ENCODE measurements at places on chromosomes 4 and X.

GRCh38 chr4:54372951-54373350 is 143.9 kb downstream of the PDGFRA start:
- no peak for DNase-seq

- no peak for DNase-seq
These were observed 186.5 kb downstream of the GABRB1 start for GRCh38 chr4:47217884-47218283.

- no peak for DNase-seq
These were observed 979.3 kb downstream of the GLUD2 start for GRCh38 chrX:122026665-122027064.

GRCh38 chr4:10186228-10187214 is 69.9 kb upstream of the WDR1 start:
- DNase-seq: no peak

DNA sequence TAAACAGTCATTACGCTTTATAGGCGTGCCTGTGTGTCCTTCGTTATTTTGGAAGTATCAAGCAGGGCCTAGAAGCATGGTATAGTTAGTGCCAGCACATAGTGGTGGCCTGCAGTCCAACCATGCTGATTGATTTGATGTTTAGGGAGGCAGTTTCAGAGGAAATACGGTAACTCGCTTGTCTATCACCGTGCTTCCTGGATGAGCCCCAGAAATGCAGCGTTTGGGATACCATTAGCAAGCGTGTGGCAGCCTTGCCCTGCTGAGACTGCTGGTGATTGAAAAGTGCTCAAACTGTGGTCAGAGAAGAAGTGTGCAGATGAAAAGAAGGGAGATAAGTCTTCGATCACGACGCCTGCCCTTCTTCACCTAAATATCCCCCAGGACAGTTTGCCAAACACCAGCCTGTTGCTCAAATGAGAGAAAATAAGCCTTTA is 158.4 kb downstream of the CHIC2 start:
- no peak for DNase-seq

- no peak for DNase-seq
These were observed 204.0 kb downstream of the SCFD2 start for GRCh38 chr4:53161787-53162433.

DNA sequence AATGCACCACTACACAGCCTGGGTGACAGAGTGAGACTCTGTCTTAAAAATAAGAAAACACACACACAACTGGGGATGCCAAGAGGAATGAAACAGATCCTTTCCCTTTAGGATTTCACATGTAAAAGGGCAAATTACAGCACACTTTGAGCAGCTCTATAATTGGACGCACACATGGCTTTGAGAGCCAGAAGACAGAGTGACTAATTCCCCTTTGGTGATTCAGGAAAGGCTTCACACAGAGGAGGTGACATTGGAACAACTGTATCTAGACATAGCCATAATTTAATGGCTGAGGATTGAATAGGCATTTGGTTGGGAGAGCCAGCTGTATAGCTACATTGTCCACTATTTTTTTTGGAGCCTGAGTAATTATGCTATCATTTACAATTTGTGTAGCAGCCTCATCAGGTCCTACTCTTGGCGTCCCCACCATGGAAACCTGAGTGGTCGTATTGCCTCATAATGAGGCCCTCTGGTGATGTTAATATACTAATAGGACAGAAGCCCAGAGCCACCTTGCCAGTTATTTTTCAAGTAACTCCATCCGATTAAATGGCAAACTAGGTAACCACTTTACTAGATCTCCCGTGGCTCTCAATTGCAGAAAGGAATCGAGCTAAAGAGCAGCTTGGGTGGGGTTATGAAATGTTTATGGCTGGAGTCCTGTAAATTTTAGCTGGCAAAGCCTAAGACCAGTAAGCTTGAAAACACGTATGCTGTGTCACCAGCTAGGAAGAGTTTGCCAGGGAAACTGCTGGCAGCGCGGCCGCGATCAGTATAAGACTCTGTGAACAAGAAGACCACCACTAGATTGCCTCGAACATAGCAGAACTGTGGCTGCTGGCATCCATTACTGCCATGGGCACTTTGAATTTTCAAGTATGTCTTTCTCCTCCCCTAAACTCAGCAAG is 8.5 kb upstream of the PPEF1 start:
- DNase-seq: no peak

- DNase-seq: no peak
These were observed at the start of gene GDPD2 for GRCh38 chrX:70422851-70423341. Gene GDPD2 (plus strand): TSS chrX:70423314. CDS start chrX:70424985, 1,671 bp downstream.

DNA sequence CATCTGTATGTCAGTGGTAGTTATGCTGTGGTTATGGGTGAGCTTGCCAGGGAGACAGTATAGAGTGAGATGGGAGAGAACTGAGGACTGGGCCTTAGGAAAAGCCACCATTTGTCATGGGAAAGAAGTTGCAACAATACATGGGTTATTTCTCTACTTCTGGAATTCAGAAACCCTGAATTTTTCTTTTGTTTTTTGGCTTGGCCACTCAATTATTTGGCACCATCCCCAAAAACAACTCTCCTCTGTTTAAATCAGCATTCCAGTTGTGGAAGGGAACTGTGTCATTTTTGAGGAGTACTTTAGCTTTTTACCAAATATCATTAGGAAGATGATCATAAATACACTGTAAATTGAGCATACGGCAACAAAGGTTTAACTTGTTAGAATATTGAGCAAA is 41.1 kb upstream of the ACSL4 start:
- no peak for DNase-seq

DNA sequence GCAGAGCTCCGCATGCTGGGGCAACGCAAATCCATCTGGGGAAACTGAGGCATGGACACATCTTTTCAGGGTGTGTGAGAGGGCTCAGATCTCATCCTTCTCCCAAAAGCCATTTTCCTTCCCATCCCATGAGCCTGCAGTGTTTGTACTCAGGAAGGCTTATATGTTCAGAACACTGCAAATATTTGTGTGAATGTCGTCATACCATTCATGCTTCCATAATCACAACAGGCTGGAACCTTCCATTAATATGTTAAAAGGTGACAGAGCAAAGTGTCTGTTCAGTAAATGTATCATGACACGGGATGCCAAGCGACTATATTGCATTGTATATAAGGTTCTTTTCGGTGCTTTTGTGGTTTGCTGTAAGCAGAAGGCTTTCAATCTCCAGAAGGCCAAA is 8.5 kb downstream of the TRIML1 start:
- DNase-seq: no peak

GRCh38 chr4:127304356-127304755 is 328.4 kb upstream of the INTU start:
- DNase-seq: no peak

GRCh38 chr4:7371210-7371941 is 63.4 kb downstream of the PSAPL1 start:
- DNase-seq: no peak

DNA sequence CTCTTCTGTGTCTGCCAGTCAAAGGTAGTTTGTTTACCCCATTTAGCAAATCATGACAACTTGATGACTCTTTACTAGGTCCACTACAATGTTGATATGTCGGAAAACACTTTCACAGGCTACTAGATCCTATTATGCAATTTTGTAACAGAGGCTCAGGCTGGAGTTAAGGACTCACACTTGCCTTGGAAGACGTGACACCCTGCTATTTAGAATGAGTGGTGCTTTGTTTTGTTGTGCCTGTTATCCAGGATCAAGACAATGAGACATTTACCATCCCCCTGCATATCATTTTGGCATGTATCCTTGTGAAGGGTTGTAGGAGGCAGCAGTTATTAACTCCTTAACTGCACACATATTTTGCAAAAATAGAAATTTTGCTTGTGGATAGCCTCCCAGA is 263.7 kb downstream of the IL1RAPL1 start:
- no peak for DNase-seq

GRCh38 chr4:178329226-178329872 is 887.1 kb upstream of the AGA start:
- no peak for DNase-seq

DNA sequence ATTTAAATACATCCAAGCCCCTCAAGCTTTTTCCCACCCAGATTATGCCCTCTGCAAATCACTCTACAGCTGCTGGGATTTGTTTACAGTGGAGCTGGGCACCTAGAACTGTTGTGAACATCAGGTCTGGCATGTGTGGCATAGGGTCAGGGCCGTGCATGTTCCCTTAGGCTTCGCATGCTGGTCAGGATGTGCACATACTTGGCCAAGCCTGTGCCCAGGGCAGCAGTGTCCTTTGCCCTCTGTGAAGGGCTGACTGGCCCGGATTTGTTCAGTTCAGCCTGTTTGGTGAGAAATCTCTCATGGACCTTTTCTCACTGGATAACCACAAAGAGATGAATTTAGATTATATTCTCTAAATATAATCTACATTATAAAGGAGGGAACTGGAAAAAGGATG is 471.9 kb downstream of the TRIML1 start:
- DNase-seq: no peak

- DNase-seq: no peak
These were observed 541.3 kb upstream of the TENM3 start for GRCh38 chr4:181701894-181702293.

All from CD4-positive, CD25-positive, alpha-beta regulatory T cell (primary cell).